ENCODE measurements at places on chromosomes 11 and 22. TPM values are rescaled to one million over a fixed set of nuclear protein-coding genes. Genes with fewer than 3 reads are reported as not detected.

Gene CNGA4
- not detected for total RNA-seq

- no peak for DNase-seq
Measured at GRCh38 chr22:50121202-50121740, 31.5 kb downstream of the MOV10L1 start.

Gene CDC42EP2
- 32.6 TPM for total RNA-seq

GRCh38 chr22:23622634-23623033, 9.5 kb downstream of the DRICH1 start:
- peak; percentile 35 for DNase-seq

DNA sequence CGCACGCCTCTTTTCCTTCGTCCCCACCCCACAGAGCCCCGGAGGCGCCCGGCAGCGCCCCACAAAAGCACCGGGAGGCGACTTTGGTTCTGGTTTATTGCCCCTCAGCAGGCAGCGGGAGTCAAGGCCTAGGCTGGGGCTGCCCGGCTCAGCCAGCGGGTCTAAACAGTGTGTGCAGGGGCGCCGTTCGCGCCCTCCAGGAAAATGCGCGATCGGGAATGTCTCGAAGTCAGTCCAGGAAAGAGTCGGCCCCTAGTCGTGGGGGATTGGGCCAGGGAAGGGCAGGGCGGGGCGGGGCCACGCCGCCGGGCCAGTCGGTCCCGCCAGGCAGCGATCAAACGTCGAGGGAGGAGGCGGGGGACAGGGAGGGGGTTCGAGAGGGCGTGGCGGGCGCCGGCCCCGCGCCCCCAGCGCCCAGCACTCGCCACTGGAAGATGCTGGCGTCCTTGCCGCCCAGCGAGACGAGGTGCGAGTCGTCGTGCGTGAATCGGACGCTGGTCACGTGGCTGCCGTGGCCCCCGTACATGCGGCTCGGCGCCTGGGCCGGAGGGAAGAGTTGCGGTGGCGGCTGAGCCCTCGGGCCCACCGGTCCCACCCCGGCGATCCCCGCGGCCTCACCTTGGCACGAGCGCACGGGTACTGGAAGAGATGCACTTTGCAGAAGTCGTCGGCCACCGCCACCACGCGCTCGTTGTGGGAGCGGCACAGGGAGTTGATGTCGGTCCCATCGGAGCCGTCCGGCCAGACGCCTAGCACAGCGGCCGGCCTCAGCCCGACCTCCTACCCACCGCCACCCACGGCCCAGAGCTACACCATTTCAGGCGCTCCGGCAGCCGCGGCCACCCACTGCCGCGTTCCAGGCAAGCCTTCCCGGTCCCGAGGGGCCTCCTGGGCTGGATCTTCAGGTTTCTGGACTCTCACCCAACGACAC, 741 bp upstream of the MTA2 start:
- DNase-seq, result peak; percentile 57

Gene INPP5J
- total RNA-seq, result 0.13 TPM

Gene IFITM10
- total RNA-seq, result 67.4 TPM
